H1 (cell line): ENCODE measurements at places on chromosomes 13 and 19.

GRCh38 chr19:38417544-38418506, 8.2 kb downstream of the RASGRP4 start:
- DNase-seq, result peak; percentile 95

- no peak for DNase-seq
Observed at GRCh38 chr19:392375-392970, 16.5 kb downstream of the C2CD4C start.

DNA sequence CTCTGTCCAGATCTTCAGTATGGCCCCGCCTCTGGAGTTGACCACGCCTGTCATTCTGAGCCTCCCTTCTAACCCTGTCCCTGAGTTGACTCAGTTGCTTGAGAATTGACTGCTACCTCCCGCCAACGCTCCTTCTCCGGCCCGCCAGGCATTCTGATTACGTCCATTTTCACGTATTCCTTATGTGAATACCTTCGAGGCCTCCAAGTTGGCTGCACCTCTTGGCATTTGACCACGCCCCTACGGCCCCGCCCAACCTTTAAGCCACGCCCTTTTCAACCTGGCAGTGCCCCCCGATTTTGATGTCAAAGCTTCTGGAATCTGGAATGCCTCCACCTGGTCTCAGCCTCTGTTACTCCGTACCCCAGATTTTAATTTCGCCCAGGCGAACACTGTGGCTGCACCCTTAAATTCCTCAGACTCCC, 1.7 kb upstream of the EML2 start:
- DNase-seq, result no peak

- DNase-seq, result no peak
Observed at GRCh38 chr13:111139452-111139851, 24.3 kb downstream of the ARHGEF7 start.

DNA sequence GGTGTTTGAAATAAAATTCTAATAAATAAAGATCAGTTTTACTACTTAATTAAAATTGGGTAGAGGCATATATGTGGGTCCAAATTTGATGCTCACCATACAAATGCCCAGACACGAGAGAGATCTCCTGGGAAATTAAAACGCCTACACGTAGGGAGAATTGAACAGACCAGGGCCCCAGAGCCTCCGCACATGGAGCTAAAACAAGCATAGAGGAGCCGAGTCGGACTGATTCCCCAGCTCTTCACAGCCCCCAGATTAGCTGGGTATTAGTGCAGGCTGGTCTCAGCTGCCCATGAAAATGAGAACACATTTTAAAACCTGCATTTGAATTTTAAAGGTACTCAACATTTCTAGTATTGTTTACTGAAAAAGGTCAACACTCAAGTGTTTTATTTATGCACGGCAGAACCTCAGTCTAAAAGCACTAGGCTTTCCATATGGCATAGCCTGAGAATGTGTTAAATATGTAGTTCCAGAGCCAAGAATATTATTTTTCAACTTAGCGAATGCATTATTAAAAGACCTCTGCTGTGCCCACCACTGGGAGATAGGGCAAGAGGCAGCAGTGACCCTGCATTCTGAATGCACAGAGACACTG, 344.8 kb downstream of the ENOX1 start:
- no peak for DNase-seq

- no peak for DNase-seq
Observed at GRCh38 chr19:30916238-30916637, 433.0 kb downstream of the TSHZ3 start.

DNA sequence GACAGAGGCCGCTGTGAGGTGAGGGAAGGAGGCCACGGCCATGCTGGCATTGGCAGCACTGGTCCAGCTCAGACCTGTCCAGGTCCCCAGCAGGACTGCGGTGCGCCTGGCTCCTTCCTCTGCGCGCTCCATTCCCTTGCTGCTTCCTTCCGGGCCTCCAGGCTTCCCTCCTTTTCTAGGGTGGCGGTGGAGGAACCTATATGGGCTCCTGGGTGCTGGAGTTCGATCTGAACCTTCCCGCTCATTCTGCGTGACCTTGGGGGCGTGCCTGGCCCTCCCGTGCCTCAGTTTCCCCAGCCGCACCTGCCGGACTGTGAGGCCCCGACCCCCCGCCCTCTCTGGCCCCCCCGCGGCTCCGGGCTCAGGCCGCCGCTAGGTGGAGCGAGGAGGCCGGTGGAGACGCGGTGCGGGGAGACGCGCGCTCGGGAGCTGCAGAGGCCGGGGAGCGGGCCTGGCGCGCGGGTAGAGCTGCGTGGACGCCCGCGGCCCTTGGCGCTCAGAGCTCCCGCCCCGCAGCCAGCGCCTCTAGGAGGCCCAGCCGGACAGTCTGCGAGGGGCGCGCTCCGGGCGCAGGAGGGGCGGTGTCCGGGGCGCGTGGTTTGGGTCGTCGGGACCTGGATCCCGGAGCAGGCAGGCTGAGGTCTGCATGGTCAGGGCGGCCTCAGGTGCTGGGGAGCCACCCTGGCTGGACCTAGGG, 29.9 kb downstream of the EFNA2 start:
- no peak for DNase-seq

GRCh38 chr19:45349430-45349941, 8.9 kb downstream of the KLC3 start:
- no peak for DNase-seq

- no peak for DNase-seq
Observed at GRCh38 chr19:2488942-2489731, 13.2 kb downstream of the GADD45B start.
